ENCODE measurements at places on chromosomes 16 and 17.

DNA sequence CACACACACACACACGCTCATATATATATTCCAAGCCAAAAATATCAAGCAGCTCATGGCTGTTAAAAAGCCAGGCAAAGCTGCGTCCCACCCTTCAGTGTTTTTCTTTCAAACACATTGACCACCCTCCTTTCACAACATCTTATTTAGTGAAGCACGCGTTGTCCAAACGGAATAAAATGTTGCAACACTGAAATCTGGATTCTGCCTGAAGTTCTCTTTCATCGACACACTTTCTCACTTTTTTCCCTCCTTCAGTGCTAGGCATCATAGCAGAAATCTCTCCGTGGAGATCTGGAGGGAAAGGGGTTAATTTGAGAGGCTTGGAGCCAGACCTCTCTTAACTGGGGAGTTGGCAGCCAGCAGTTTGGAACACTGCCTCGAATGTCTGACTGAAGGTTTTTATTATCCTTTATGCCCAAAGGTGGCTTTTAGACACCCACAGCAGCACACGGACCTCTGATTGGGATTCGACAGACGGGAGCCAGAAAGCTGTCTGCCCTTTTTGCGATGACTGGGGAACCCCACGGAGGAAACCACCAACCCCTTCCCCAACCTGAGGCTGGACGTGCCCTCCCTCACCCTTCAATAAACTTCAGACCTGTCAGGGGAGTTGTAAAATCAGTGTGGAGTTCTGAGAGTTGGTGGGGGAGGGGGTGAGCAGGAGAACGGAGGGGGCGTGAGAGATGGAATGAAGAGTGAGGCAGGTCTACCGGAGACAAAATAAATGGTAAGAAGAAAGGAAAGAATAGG, 833.6 kb upstream of the SOX9 start:
- no peak for DNase-seq

DNA sequence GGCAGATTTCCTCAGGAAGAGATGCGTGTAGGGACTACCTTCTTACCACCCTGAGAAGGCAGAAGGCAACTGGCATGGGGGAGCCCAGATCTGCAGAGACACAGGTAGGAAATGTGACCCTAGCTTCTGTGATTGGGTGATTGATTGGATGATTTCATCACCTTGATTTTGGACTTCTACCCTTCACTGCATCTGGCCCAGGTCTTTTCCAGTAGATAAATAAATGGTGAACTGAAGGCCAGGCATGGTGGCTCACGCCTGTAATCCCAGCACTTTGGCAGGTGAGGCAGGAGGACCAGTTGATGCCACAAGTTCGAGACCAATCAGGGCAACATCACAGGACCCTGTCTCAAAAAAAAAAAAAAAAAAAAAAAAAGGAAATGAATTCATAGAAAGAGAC, 14.7 kb upstream of the SMURF2 start:
- no peak for DNase-seq

DNA sequence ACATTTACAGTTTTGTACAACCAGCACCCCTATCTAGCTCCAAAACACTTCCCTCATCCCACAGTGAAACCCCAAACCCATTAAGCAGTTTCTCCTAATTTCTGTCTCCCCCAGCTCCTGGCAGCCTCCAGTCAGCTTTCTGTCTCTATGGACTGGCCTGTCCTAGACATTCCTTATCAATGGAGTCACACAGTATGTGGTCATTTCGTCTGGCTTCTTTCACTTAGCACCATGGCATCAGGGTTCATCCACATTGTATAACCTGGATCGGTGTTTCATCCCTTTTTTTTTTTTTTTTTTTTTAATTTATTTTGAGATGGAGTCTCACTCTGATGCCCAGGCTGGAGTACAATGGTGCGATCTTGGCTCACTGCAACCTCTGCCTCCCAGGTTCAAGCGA, 68.5 kb downstream of the ZDHHC7 start:
- no peak for DNase-seq

DNA sequence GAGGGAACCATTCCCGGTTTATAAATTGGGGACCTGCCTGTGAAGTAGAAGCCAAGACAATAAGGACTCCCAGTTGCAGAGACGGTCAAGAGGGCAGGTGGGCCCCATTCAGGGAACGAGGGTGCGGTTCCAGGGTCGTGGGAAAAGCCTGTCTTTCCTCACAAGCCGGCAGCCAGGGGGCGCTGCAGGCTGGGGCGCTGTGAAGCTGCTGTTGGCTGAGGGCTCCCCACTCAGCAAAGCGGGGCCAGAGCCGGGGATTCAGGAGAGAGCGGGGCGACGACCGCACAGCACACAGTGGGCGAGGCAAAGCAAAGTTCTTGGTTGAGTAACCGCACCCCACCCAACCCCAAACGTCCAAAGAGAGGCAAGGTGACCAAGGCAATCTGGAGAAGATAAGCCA, 24.9 kb downstream of the CDRT15 start:
- DNase-seq: peak; percentile 66

GRCh38 chr17:66300956-66301355, 1.5 kb upstream of the PRKCA start:
- DNase-seq: no peak

DNA sequence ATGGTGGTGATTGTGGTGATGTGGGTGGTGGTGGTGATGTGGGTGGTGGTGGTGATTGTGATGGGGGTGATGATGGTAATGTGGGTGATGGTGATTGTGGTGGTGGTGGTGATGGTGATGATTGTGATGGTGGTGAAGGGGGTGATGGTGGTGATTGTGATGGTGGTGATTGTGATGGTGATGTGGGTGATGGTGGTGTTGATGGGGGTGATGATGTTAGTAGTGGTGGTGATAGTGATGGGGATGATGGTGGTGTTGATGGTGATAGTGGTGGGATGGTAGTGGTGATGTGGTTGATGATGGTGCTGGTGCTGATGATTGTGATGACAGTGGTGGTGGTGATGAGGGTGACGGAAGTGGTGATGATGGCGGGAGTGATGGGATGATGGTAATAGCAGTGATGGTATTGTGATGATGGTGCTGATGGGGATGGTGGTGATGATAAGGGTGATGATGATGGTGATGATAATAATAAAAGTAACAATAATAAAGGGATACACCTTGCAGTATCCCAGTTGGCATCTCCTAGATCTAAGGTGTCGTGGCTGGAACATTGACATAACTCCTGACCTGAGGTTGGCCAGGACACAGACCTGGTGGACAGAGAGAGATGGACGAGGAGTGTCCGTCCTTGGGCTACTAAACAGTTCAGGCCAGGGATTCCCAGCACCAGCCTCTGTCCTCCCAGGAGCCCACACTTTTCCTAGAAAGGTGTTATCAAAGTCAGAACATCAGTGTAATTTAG, 344.5 kb downstream of the SEC14L1 start:
- no peak for DNase-seq

GRCh38 chr16:55248058-55248457, 75.9 kb upstream of the IRX6 start:
- no peak for DNase-seq

- DNase-seq: no peak
Measured at GRCh38 chr17:66273586-66273848, 28.9 kb upstream of the PRKCA start.

GRCh38 chr17:66353937-66354401, 51.6 kb downstream of the PRKCA start:
- peak; percentile 28 for DNase-seq

DNA sequence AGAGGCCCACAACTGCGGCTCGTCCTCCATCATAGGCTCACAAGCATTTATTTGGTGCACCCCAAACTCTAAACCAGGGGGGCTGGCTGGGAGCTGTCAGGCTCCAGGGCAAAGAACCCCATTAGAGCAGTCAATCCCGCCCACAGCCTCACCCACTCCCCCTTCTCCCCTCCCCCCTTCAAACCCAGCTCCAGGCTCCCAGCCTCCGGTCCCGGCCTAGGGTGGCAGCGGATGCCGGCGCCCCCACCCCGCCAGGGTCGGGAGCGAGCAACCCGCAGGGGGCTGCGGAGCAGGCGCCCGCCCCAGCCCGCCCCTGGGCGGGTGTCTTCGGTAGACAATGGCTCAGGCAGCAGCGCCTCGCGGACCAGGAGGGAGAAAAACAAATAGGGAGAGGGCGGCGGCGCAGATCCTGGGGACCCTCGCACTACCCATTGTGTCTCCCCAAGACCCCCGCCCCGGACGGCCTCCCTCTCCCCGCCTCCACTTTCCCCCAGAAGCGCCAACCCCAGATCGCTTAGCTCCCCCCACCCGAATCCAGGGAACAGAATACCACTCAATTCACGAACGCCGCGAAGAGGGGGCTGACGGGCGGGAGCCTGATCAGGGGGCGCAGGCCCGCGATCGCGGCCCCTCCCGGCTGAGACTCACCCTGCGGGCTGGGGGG, 572 bp downstream of the FAM171A2 start:
- DNase-seq: no peak

DNA sequence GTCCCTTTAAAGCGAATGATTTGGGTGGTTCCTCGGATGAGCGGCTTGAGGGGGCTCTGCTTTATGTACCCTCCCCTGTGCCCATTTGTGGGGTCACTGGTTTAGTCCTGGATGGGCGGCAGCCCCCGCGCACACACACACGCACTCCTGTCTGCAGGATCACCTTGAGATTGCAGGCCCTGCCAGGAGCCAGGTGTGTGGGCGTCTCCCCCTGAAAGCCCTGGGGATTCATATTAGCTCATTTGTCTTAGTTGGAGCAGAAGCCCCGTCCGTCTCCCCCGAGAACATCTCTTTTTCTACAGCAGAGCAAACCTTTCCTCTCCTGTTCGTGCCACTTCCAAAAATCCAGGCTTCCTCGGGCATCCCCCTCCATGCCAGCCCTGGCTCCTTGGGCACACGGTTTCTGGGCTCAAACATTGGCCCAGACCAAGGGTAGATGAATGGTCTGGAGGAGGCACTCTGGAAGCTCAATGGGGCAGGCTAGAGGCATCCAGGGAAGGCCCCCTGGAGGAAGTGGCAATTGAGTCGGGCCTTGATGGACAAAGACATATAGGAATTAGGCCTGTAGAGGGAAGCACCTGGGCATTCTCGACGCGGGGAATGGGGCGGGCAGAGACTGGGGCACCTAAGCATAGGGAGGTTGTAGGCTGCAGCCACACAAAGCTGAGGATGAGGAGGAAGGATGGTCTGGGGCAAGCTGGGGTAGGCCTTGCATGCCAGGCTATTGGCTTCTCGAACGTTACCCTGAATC, 218.5 kb upstream of the GSE1 start:
- peak; percentile 13 for DNase-seq

- no peak for DNase-seq
Measured at GRCh38 chr17:63956296-63956920, 16.3 kb downstream of the SCN4A start.

GRCh38 chr16:31273676-31274075, 13.9 kb downstream of the ITGAM start:
- DNase-seq: no peak

DNA sequence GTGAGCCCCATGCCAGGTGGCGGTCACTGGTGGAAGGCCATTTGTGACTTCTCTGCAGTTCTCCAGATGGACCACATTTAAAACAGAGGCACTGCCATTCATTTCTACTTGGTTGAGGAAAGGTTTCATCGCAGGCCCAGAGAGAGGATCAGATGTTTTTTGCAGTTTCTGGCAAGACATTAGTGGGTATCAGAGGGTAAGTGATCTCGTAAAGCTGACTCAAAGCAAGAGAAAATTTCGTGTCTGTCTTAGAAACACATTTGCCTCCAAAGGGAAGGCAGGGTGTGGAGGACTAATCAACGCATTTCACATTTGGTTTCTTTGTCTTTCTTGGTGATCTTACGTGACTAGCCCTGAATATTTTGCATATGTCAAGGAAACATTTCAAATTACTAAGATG, 81.8 kb downstream of the PRKCB start:
- no peak for DNase-seq

DNA sequence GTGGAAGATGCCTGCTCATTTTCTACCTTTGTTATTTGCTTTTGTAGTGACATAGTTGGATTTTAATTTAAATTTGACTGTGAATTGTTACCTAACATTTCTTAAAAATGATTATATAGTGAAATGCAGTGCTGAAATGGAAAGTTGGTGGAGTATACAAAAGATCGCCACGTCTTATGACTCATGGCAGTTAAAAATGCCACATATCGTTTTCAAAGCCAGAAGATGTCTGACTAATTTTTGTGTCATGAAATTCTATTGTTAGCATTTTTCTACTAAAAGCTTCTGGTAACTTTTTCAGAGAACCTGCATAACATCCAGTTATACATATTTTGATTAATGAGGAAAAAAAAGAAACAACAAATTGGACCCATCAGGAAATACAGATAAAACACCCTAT, 20.6 kb downstream of the MAP2K4 start:
- DNase-seq: no peak

DNA sequence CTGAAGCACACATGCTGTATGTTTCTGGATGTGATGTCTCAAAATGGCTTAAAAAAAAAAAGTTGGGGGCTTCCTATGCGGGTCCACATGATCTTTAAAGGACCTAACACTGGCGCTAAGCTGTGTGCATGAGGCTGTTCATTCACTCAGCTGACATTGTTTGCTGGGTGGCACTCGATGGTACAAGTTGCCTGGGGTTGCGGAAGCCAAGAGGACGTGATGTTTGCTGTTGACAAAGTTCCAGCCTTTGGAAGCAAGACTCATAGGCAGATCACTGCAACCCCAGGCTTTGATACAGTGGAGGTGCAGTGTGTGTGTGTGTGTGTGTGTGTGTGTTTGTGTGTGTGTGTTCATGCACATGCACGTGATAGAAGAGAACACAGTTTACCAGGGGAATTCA, 29.5 kb upstream of the DNAI2 start:
- no peak for DNase-seq

DNA sequence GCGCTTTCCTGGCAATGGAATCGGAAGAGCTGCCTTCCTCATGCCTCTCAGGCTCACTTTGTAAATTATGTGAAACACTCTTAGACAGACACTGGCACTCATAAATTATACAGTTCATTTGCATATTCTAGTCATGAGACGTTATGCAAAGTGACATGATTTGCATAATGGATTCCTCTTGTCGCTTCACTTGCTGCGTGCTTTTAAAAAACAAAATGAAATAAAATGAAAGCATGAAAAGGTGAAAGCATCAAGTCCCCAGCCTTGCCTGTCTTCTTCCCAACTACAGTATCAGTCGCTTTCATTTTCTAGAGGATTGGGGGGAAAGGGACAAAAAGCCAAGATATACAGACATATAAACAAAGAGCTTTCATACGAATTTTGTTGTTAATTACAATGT, 252.8 kb upstream of the PMFBP1 start:
- DNase-seq: no peak

GRCh38 chr16:8892101-8892575, 10.0 kb downstream of the LITAFD start:
- DNase-seq: peak; percentile 71

DNA sequence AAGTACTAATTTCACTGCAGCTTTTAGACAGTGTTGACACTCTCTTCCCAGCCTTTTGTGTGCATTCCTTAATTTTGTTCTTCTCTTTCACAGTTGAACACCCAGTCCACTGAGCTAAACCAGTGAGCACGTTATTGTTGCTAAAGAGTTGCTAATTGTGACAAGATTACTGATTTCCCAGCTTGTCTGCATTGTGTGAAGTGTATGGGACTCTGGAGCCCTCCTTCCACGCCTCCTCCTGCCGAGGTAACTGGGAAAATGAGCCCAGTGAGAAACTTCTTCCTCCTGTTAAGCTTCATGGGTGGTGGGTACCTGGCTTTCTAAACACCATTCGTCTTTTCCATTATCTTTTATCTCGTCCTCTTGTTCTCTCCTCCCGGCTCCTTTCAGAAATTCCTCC, 29.8 kb upstream of the DNAH17 start:
- DNase-seq: no peak
